ENCODE measurements at places on chromosomes 6 and 20.
A peak's percentile ranks its signal among the peaks of the same experiment; 100 is the strongest.

- peak; percentile 21 for DNase-seq
Observed at GRCh38 chr6:158233214-158233795, 65.2 kb downstream of the GTF2H5 start.

GRCh38 chr6:144712541-144712940 is 427.4 kb downstream of the UTRN start:
- DNase-seq, result no peak

GRCh38 chr20:14604143-14604542 is 266.7 kb upstream of the FLRT3 start:
- DNase-seq, result no peak

GRCh38 chr6:33722103-33722623 is 10.7 kb upstream of the UQCC2 start:
- DNase-seq, result no peak

GRCh38 chr6:150208611-150209352 is 65.9 kb downstream of the PPP1R14C start:
- no peak for DNase-seq

DNA sequence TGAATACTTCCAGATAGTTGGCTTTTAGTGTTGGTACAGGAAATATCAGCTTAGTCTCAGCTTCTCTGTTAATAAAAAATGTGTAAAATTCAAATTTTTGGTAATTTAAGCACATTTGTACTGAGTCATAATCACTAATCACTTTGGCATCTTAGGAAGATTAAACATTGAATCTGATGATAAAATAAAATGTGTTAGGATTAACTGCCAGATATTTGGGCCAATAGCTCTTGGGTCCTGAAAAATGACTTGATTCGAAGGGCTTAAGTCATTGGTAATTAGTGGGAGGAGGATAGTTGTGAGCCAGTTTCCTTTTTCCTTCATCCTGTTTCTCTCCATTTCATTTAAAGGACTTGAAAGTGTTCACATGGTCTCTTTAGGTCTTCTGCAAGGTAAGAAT is 426.1 kb downstream of the RFPL4B start:
- DNase-seq, result no peak

GRCh38 chr20:4099905-4100675 is 84.7 kb upstream of the RNF24 start:
- no peak for DNase-seq

DNA sequence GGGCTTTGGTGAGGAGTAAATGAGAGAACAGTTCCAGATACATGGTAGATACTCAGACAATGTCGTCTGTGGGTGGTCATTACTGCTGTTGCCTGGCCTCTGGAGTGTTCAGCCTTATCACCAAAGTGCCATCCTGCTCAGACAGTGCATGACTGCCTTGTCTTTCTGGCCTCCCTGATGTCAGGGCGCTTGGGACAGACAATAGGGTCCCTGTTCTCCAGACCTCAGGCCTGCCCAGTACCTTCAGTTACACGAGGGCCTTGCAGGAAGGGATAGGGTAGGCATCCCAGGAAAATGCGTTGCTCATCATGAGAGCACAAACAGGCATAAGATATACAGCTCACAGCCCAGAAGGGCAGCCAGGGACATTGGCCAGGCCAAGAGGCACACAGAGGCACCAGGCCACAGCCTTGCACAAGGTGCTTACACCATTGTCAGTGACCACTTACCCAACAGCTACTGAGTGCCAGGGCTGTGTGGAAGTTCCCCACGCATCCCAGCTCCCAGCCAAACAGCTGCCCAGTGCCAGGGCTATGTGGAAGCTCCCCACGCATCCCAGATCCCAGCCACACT is 27.4 kb downstream of the BPIFB1 start:
- no peak for DNase-seq

- DNase-seq, result no peak
Observed at GRCh38 chr20:45985573-45985972, 13.6 kb upstream of the ZNF335 start.

DNA sequence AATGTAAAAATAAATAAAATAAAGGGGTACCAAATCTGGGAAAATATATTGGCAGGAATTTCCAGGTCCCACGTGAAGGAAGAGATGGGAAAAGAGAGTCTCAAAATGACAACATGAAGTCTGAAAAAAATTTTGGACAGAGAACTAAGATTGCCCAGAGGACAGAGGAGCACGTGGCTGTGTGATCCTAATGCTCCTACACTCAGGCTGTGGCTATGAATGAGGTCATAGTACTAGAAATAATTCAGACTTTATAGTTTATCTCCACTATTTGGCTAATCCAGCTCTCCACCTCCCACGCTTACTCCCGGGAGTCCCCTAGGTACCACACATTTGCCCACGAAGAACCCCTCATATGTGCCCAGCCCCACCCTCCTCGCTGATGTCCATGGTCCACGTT is 42.8 kb upstream of the STMND1 start:
- no peak for DNase-seq

GRCh38 chr6:35445691-35446090 is 6.4 kb upstream of the FANCE start:
- no peak for DNase-seq

GRCh38 chr6:138765896-138766655 is 7.5 kb upstream of the CCDC28A start:
- peak; percentile 36 for DNase-seq

GRCh38 chr6:160269771-160270170 is 11.2 kb upstream of the SLC22A2 start:
- DNase-seq, result no peak

- no peak for DNase-seq
Observed at GRCh38 chr6:111263837-111264236, 176.5 kb downstream of the SLC16A10 start.

- DNase-seq, result no peak
Observed at GRCh38 chr6:82264824-82265223, 17.3 kb upstream of the IBTK start.

GRCh38 chr6:22366214-22366613 is 69.4 kb upstream of the PRL start:
- no peak for DNase-seq

DNA sequence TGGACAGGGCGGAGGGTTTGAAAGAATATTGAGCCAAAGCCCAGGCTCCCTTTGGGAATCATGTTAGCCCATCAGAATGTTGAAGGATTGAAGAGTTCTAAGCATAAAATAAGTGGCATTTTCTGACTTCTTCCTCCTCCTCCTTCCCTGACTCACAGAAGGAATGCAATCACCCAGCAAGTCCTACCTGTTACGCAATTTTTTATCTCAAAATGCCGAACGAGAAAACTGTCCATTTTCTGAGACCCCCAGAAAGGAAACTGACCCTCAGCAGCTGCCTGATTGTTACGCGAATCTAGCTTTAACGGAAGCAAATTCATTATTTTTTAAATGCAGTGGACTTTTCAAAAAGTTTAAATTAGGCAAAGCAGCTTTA is 4.7 kb upstream of the DNAJC5 start:
- no peak for DNase-seq

- DNase-seq, result no peak
Observed at GRCh38 chr20:3751675-3752385, 15.7 kb downstream of the ADISSP start.

- no peak for DNase-seq
Observed at GRCh38 chr6:72267470-72267869, 354.4 kb upstream of the KCNQ5 start.

GRCh38 chr6:150881911-150882481 is 16.5 kb downstream of the MTHFD1L start:
- DNase-seq, result peak; percentile 49

DNA sequence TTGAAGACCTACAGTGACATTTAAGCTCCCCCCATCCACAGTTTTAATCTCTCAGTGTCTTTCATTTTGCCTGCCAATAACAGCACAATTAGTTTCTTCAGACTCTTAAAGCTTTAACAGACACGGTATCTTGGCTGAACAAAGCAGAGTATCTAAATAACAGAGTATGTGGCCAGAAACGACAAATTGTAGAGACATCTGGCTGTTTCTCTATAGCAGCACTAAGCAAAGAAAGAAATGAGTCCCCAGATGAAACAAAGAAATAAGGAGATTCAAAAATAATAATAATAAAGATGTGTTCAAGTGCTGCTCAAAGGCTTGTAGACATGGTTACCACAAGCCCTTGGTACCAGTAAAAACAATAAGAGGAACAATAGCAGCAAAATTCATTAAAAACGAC is 97.8 kb upstream of the HDAC2 start:
- DNase-seq, result peak; percentile 11

DNA sequence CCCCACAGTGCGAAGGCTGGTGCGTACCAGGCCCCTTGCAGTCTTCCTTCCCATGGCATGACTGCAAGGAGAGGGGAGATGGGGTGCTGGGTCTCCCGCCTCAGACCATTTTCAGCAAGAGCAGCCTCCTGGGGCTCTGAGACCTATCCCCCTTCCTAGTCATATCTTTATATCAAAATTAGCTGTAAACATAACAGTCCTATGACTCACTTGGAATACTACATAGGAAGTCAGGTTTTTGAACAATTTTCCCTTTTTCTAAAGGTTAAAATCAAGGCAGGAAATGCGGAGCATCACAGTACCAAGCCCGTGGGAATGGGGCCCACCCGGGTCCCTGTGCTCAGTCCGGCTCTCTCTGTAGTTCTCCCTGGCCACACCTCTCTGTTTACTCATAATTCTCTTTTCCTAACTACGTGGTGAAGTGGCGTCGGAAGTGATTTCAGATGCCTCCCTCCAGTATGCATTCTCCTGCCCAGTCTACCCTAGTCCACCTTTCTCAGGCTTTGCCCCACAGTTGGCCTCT is 109.8 kb upstream of the TMEM170B start:
- DNase-seq, result no peak

DNA sequence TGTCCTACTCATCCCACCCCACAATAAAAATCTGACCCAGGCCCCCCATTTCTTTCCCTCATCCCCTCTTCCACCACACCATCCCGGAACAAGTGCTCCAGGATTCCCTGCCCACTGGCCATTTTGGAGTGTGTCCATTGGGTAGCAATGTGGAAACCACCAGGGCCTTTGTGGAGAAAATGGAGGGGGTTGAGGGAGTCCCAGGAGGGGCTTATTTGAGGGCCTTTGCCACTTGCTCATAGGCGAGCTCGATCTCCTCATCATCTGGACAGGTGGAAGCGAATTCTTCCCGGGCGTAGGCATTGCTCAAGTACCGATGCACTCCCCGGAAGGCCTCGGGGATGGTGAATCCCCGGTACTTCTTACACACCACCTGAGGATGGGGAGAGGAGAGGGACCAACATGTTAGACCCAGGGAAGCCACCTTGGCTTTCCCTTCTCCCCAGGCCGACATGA is 1.6 kb upstream of the DDAH2 start:
- DNase-seq, result no peak

GRCh38 chr6:105850261-105851112 is 235.6 kb upstream of the PRDM1 start:
- no peak for DNase-seq

DNA sequence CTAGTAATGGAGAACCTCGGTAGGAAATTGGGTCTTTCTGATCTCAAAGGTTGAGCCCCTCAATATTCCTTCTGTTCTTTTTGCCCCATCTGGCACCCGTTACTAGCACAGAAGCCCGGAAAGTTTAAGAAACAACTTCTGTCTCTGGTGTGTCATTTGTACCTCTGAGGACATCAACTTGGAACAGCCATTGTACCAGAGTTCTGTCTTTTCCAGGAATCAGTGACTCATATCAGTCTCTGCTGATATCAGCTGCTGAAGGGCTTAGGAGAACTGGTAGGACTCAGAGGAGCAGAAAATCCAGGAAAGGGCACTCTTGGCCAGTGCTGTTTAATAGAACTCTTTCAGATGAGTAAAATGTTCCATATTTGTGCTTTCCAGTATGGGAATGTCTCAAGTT is 78.3 kb upstream of the CHD6 start:
- no peak for DNase-seq

GRCh38 chr6:2507521-2508037 is 243.1 kb downstream of the MYLK4 start:
- DNase-seq, result no peak

DNA sequence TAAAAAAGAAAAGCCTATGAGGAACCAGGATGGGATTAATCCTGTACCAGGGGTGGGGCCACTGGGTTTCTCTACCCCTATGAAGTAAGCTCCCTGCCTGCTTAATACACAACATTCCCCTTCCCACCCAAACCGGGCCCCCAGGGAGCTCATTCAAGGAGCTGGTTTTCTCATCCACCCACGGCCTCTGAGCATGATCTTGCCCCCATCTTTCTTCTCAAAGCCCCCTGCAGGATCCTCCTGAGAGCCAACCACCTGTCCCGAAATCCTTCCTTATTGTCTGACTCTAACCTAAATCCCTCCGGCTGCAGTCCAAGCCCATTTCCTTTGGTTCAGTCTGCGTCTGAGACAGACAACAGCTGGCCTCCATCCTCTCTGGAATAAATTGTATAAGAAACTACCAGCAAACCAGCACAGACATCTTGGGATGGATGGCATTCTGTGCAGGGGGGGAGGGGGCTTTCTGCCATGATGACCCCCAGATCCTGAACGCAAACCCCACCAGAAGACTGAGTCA is 21.0 kb downstream of the KCNK5 start:
- DNase-seq, result no peak

GRCh38 chr6:33656844-33657243 is 35.7 kb downstream of the ITPR3 start:
- no peak for DNase-seq

DNA sequence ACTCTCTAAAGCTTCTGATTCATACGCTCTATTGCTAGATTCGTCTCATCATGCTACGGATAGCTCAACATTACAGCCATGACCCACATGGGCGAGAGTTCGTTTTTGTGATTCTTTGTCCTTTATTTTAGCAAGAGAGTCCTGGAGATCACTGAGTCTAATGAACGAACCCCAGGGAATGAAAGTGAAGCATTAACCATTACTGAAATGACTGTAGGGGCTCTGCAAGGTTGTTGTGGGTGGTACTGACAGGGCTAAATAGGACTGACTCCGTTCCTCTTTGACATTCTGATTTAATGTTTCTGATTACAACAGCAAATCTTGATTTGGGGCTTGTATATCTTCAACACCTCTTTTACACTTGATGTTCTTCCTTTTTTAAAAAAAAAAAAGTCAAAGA is 13.7 kb upstream of the RTF2 start:
- DNase-seq, result no peak

GRCh38 chr6:35253249-35253648 is 6.3 kb upstream of the ZNF76 start:
- no peak for DNase-seq

DNA sequence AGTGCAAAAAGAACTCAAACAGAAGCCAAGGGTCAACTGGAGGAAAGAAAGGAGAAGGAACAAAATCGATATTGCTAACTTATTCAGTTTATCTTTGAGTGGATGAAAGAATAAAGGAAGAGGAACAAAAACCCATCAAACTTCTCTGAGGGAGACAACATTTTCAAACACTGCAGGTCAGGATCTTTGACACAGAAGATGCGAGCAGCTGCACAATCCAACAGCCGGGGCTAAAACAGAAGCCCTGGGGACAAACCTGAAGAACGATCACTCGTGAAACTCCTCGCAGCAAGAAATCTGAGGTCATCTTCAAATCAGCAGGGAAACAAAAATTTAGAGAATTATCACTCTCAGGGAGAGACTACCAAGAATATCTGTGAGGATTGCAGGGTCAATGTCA is 14.2 kb downstream of the SLC23A2 start:
- DNase-seq, result no peak
